ENCODE measurements at places on chromosomes 4 and X.

GRCh38 chrX:2561456-2561855 lies 60.7 kb upstream of the DHRSX start:
- DNase-seq = no peak

DNA sequence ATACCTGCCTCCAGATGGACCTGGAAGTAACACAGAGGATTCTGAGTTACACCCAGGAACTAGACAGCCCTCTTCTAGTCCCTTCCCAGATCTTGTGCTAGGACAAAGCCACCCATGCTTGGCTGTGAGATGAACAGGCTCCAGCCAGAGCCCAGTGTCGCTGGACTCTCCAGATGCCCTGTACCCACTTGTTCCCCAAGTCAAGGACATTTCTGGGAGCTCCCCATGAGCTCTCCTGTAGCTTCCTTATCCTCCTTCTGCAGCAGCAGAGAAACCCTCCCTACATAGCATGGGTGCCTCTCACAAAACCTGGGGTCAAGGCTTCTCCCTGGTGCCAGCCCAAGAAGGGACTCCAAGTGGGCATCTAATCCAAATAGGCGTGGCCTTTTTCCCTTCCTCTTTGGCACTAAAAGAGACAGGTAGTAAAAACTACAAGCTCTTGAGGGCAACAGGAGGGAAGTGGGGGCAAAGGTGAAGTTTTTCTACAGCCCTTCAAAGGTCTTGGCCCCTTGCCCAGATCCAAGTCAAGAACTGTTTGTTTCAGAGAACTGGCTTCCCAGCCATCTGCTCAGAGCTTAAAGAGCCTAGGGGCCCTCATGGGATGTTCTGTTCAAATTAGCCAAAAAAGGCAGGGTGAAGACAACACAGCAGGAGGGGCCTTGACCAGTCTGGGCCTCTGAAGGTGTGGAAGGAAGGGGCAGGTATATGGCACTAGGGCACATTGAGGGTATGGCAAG lies 8.5 kb upstream of the ERCC6L start:
- DNase-seq = no peak

DNA sequence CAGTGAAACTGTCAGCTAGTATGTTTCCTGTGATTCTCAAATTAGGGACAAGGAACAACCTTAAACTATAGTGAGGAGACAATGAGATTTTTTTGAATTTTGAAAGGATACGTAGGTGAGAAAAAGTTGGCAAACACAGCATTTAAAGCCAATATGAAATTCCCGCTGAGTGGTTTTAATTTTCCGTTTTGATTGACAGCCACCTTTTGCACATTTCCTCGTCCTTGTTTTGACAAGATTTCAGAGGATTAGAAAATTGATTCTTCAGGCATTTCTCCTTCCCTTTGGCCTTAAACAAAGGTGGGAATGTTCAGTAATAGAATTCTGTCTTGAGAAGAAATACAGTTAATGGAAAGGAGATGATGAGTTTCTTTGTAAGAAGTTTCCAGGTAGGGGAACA lies 52.2 kb downstream of the RAPGEF2 start:
- no peak for DNase-seq

DNA sequence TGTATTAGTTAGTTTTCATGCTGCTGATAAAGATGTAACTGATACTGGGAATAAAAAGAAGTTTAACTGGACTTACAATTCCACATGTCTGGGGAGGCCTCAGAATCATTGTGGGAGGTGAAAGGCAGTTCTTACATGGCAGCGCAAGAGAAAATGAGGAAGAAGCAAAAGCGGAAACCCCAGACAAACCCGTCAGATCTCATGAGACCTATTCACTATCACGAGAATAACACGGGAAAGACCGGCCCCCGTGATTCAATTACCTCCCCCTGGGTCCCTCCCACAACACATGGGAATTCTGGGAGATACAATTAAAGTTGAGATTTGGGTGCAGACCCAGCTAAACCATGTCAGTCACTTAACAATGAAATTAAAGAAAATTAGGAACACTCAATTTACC lies 499.1 kb downstream of the FSTL5 start:
- DNase-seq = no peak

DNA sequence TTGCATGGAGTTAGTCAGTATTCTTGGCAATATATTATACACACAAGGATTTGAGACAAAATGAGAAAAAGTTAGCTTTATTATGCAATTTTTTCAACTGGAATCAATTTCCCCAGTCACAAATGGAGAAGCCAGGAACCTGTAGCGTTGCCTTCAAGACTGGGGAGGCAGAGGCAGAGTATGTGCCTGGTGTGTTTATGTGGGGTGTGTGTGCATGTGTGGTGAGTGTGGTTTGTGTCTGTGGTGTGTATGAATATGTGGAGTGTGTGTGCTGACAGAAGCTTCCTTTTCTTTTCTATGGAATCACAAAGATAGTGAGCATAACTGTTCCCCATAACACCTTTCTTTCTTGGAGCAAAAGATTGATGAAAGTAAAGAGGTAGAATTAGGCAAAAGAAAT lies 37.0 kb downstream of the TNIP3 start:
- no peak for DNase-seq

- no peak for DNase-seq
These were observed 240.6 kb downstream of the AFAP1 start for GRCh38 chr4:7699031-7699430.

DNA sequence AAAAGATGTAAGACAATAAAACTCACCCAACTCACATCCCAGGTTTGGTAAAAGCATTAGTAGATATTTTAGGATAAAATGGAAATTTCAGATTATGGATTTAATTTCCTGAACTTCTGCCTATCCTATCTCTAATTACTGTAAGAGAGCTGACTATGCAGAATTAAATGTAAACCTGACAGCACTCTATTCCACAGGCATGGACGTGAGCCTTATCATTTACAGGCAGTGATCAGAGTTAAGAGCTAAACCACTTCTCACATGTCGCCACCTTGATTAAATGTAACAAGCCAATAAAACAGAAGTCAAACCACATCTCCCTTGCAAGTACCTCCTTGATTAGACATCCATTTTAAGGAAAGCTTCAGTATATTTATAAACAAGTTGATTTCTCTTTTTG lies 97.5 kb upstream of the CBR4 start:
- no peak for DNase-seq

DNA sequence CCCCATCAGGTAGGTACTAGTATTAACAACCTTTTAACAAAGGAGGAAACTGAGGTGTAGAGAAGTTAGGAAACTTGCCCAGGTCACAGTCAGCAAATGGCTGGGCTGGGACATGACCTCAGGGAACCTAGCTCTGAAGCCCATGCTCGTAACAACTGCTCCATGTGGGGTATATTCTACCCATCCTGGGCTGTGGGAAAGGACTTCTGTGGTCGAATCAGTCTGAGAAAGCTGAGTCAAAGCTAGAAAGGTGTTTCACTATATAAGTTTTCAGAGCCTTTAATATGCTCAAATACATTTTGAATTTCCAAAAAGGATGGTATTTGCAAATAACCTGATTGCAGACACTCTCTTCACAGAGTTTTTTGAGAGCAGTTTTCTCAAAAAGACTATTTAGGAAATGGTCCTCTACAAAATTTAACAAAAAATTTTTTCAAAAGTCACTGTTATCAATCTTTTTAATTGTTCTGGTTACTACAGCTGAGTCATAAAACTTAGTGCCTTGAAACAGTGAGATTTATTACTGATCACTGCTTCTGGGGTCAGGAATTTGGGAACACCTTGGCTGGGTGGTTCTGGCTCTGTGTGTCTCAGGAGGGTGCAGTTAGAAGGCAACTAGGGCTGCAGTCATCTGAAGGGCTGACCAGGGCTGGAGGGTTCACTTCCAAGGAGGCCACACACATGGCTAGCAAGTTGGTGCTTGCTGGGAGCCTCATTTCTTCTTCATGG lies 53.6 kb downstream of the NSG1 start:
- no peak for DNase-seq

DNA sequence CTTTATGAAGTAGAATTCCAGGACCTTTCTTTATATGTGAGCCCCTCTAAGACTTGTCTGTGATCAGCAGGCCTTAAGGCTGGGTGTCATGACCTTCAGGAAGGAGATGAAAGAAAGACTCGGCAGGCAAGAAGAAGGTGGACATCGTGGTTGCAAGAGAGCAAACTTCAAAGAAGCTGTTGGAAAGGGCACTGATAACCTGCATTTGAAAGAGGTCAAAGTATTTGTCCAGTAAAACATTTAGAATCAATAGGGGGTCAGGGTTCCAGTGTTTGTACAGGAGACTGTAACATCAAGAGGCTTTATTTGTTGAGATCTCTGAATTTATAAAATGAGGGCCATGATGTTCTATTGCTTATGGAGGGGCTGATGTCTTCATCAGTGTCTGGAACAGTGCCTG lies 44.2 kb downstream of the COMMD8 start:
- DNase-seq = no peak

- no peak for DNase-seq
These were observed 489.5 kb downstream of the STIM2 start for GRCh38 chr4:27350161-27350560.

DNA sequence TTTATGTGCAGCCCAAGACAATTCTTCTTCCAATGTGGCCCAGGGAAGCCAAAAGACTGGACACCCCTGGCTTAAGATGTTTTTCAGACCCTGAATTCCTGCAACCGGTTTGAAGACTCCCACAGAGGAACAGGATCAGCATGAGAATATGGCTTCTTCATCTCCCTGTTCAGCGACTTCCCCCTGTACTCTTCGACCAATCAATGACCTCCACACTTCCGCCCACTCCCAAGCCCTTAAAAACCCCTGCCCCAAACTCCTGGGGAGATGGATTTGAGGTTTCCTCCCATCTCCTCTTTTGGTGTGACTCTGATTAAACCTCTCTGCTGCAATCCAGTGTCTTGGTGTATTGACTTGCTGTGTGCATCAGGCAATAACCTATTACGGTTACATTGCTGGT lies 344.4 kb downstream of the NR3C2 start:
- DNase-seq = no peak

DNA sequence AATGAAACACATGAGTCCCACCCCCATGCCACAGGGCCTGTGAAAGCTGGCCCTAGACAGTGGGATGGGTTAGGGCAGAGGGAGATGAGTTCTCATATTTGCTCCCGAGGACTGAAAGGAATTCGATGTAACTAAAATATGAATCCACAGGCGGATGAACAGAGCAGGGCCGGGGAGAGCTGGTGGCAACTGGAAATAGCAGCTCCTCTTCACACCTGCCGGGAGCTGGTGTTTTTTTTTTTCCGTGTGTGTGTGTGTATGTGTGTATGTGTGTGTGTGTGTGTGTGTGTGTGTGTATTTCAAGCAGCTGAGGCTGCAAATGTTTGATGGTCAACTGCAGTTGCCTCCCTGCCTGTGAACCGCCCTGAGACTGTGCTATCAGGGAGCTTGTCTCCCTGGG lies 115.1 kb upstream of the PSAPL1 start:
- no peak for DNase-seq

GRCh38 chrX:123337886-123338639 lies 154.0 kb downstream of the GRIA3 start:
- DNase-seq = no peak

- no peak for DNase-seq
These were observed 20.9 kb upstream of the IQCM start for GRCh38 chr4:149836546-149836945.

DNA sequence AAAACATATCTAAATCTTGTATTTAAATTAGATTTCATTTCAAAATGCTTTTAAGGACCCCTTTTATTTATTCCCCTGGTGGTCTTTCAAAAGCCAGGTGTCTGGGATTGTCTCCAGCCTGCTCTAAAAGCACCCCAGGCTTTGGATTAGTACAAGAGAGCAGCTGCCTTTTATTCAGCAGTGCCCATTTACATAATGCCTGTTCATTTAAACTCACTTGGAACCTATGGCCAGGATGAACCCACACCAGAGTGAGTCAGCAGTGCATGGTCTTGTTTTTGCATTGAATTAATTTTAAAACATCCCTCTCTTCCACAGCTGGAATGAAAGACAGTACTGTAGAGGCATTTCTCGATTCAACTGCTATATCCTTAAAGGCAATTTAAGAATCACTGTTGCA lies 64.1 kb upstream of the TENM3 start:
- DNase-seq = no peak

GRCh38 chr4:100682477-100683218 lies 164.8 kb upstream of the EMCN start:
- DNase-seq = no peak

DNA sequence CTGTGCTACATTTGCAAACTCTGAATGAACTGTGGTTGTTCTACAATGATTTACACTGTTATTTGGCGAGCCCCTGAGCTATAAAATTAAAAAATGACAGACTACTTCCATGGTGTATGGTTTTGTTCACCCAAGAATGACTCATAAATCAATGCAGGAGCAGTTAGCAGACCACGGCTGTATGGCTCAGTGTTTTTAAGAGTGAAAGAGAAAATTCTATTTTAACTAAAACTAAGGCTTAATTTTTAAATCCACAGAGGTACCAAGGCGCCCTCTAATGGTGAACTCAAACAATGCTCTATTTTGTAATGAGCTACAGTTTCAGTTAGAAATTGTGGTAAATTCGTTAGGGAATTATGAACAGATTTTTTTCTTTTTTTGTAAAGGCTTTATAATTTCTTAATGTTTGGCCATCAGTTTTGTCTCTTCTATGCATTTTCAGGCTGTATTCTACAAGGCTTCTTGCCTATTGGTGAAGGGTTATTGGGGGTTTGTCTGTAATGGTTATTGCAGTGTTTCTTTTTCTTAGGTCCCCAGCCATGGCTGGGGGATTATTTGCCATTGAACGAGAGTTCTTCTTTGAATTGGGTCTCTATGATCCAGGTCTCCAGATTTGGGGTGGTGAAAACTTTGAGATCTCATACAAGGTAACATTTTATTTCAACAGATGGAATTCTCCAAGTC lies 32.5 kb downstream of the HMGB2 start:
- no peak for DNase-seq

DNA sequence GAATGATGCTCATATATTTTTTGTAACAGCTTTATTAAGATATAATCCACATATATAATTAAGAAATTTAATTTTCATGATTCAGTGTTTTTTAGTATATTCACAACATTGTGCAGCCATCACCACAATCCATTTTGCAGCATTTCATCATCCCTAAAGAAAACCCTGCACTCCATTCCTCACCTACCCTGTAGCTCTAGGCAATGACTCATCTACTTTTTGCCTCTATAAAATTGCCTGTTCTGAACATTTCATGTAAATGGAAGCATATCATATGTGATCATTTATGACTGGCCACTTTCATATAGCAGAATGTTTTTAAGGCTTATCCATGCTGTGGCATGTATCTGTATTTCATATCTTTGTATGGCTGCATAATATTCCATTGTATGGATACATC lies 339.9 kb downstream of the MAPK10 start:
- DNase-seq = no peak

GRCh38 chr4:53436251-53436650 lies 58.8 kb downstream of the FIP1L1 start:
- no peak for DNase-seq

- no peak for DNase-seq
These were observed 107.5 kb downstream of the STK32B start for GRCh38 chr4:5158825-5159224.

GRCh38 chr4:94495408-94495807 lies 43.7 kb downstream of the PDLIM5 start:
- no peak for DNase-seq

- no peak for DNase-seq
These were observed 363.3 kb downstream of the NAF1 start for GRCh38 chr4:162803378-162803777.
